ENCODE measurements at places on chromosomes 4 and X. TPM values are rescaled to one million over a fixed set of nuclear protein-coding genes. Genes with fewer than 3 reads are reported as not detected.

DNA sequence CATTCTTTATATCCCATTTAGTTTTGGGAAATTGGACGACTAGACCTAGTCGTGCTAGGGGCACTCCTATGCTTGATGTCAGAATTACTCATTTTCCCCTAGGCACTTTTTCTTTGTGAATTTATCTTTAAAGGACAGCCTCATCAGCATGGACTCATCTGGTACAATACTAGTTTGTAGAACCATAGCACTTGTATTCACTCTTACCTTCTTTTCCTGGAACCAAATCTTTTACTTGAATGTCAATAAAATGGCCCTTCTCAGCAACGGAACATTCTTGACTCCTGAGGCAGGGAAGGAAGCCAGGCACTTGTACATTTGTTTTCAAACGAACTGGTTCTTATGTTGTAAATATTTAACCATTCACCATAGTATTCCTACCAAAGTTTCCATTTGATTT, 187.1 kb downstream of the SHROOM3 start:
- DNase-seq: no peak

- DNase-seq: no peak
Measured at GRCh38 chrX:106177106-106177981, 9.2 kb downstream of the PWWP3B start.

DNA sequence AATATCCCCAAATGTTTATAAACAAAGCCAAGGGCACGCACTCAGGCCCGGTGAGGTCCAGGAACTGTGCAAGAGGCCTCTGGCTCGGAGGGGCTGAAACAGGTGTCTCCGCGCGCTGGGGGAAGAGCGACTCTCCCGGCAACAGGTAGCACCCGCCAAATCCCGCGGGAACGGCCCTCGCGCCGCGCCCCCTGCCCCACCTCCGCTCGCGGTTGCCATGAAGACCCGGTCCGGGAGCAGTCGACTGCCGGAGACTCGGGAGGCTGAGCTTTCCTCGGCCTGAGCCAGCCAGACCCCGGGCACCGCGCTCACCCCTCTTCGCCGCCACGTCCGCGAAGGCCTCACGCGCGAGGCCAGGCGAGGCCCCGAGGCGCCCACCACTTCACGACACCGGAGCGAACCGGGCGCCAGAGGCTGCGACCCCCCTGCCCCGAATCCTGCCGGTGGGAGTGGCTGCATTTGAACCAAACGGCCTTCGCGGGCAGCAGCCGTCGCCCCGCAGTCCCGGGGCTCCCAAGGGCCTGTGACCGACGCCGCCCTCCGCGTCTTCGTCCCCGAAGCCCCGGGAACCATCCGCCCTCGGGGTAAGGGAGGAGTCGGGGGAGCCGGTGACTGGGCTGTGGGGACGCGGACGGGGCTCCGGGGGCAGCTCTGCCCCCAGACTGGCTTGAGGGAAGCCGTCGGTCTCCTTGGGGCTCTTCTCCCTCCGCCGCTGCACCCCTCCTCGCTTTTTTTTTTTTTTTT, at the start of gene NSUN7:
Gene NSUN7, plus strand, starts transcription at position 239 of the 744 bp plus-strand sequence. CDS start 739 bp downstream, outside the sequence.
- DNase-seq: no peak

DNA sequence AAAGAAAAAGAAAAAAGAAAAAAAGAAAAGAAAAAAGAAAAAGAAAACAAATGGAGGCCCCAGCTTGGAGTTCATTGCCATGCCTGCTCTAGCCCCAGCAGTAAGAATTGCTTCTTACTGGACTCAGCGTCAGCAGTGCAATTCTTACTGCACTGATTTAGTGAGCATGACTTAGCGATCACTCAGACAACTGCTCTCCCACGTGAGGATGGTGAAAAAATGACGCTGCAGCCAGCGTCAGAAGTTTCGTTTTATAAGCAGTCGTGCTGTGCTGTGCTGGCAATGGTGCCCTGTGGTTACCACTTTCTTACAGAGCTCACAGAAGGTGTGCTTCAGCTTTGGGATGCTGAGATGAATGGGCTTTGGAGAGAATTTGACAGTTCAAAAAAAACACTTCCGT, 68.3 kb upstream of the DDX3X start:
- DNase-seq: peak; percentile 27

Gene MTM1
- total RNA-seq: 6.1 TPM

Data from natural killer cell (primary cell).